Keratinocyte (primary cell): ENCODE measurements at places on chromosomes 5 and 9. TPM values are rescaled to one million over a fixed set of nuclear protein-coding genes. Genes with fewer than 3 reads are reported as not detected.

- H3K27me3 ChIP-seq: no peaks in the 10 kb centered on the region
- peak overlapping the region; percentile 97 for H3K27ac ChIP-seq
- peaks cover 4% of the 10 kb centered on the region for H3K4me1 ChIP-seq
- no peak for DNase-seq
- H3K4me3 ChIP-seq: peak overlapping the region; percentile 99
These were observed 757 bp downstream of the CDC26 start for GRCh38 chr9:113274474-113275156.

Gene FSTL4
- 0.82 to 4.2 TPM (median 1.7 TPM) in 3 replicates for polyA plus RNA-seq

DNA sequence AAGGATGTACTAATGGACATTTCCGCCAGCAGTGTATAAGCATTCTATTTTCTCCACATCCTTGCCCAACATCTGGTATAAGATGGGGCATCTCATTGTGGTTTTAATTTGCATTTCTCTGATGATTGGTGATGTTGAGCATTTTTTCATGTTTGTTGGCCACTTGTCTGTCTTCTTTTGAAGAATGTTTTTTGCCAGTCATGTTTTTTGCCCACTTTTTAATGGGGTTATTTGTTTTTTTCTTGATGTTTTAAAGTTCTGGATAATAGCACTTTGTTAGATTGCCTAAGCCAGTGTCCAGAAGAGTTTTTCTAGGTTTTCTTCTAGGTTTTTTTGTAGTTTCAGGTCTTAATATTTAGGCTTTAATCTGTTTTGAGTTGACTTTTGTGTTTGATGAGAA lies 31.7 kb downstream of the RAD23B start:
- no peak overlapping the region for H3K4me3 ChIP-seq
- peaks cover 17% of the 10 kb centered on the region for H3K36me3 ChIP-seq
- H3K27ac ChIP-seq: no peak overlapping the region
- no peaks in the 10 kb centered on the region for H3K27me3 ChIP-seq
- no peak for DNase-seq

Gene TLX3
- not detected in 3 replicates for polyA plus RNA-seq

DNA sequence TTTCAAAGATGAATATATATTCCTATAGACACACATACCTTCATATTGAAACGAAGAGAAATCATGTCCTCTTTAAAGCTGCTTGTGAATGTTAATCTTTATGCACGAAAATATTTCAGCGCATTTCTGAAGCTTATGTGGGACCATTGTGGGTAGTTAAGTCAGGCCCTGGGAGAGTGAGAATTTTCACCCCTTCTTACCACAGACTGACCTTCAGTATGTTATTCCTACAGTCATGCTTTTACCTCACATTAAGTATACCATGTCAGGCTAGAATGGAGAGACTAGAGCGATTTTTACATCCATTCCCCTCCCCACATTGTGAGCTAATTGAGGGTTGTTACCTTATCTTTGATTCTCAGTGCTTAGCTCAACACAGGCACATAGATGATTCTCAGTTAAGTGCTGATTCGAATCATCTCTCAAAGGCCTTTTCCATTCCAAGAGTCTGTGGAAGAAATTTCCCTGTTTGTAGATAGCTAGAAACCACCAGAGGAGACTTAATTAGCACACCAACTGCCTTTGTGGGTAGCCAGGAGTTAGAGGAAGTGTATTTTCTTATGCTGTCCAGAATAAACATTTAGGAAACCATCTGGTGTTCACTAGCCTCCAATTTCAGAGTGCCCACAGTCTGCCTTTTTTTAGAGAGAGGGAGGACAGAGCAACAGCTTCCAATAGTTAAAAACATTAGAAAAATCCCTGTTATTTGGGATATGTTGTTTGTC lies 110.5 kb downstream of the MEGF10 start:
- no peak overlapping the region for H3K4me3 ChIP-seq
- no peak for DNase-seq
- no peaks in the 10 kb centered on the region for H3K4me1 ChIP-seq
- no peak overlapping the region for H3K27ac ChIP-seq
- no peaks in the 10 kb centered on the region for H3K36me3 ChIP-seq
- H3K27me3 ChIP-seq: no peaks in the 10 kb centered on the region

DNA sequence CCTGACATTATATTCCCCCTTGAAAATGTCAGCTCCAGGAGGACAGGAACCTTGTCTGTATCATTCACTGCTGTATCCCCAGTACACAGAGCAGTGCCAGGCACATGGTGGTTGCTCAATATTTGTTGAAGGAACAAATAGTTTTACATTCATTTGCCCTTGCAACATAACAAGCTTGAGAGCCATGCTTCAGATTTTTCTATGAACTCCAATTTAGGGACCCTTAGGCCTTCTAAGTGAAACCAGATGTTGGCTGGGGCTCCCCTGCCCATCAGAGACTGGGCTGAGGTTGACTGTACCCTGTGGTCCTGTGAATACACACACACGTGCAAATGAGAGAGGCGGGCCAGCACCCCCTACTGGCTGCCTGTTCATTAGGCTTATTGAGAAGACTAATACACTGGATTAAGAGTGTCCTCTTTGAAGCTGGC lies 214.9 kb upstream of the WWC1 start:
- H3K4me3 ChIP-seq: no peak overlapping the region
- no peak for DNase-seq
- no peak overlapping the region for H3K27ac ChIP-seq

DNA sequence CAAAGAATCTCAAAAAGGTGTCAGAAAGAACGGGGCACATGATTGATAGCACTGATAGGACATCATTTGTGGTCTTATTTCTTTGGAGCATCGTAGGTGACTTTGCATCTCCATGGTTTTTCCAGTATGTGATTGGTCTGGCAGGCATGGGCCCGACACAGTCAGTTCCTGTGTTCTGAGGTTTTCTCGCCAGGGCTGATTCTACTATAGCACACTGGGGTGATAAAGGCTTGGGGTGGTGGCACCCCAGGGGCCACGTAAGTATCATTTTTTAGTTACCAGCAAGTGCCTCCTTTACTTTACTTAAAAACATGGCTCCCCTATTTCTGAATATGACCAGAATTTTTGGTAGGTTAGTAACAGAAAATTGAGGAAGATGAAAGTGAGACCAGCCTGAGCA lies 202.7 kb downstream of the RFK start:
- no peaks in the 10 kb centered on the region for H3K36me3 ChIP-seq
- DNase-seq: no peak
- H3K4me3 ChIP-seq: no peak overlapping the region
- no peaks in the 10 kb centered on the region for H3K4me1 ChIP-seq
- H3K27ac ChIP-seq: no peak overlapping the region

GRCh38 chr5:17216974-17217492 lies 398 bp upstream of the BASP1 start:
- H3K4me1 ChIP-seq: peaks cover 19% of the 10 kb centered on the region
- peak overlapping the region; percentile 76 for H3K4me3 ChIP-seq
- peaks cover 7% of the 10 kb centered on the region for H3K36me3 ChIP-seq
- no peak overlapping the region for H3K27ac ChIP-seq

Gene FAM81B
- polyA plus RNA-seq: not detected in 3 replicates

Gene SLC6A7
- not detected in 3 replicates for polyA plus RNA-seq

- no peak overlapping the region for H3K27ac ChIP-seq
- H3K36me3 ChIP-seq: no peaks in the 10 kb centered on the region
- no peak overlapping the region for H3K4me3 ChIP-seq
- no peaks in the 10 kb centered on the region for H3K4me1 ChIP-seq
- no peak for DNase-seq
These were observed 193.5 kb upstream of the HAPLN1 start for GRCh38 chr5:83914199-83914598.

Gene DDX31
- 18.8 to 25.2 TPM (median 21.0 TPM) in 3 replicates for polyA plus RNA-seq

Gene PCDHGB2
- polyA plus RNA-seq: 0.12 to 0.15 TPM (median 0.12 TPM) in 3 replicates

Gene CTSV
- polyA plus RNA-seq: 101 to 190 TPM (median 109 TPM) in 3 replicates

Gene QRFP
- polyA plus RNA-seq: not detected in 3 replicates

DNA sequence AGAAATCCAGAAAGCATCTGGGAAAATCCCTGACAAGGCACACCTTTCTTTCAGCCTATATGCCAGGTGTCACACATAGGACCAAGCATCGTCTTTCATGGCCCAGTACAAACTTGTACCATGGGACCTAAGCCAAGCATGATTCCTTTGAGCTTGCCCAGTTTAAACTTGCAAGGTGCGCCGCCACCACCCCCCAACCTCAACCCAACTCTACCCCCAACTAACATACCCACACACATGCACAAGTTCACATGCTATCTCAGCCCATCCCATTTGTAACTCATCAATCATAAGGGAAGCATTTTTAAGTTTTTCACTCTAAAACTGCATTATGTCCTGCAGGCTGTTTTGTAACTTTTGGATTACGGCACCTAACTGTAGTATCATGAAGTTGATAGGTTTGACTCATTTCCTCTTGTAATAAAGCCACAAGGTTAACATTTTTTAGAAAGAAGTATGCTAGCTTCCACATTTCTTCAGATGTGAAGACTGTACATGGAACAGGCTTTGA lies 145.9 kb upstream of the FST start:
- H3K27me3 ChIP-seq: no peaks in the 10 kb centered on the region
- no peak overlapping the region for H3K4me3 ChIP-seq
- DNase-seq: peak; percentile 97
- peak overlapping the region; percentile 100 for H3K27ac ChIP-seq

Gene TRIM36
- 2.0 to 2.4 TPM (median 2.2 TPM) in 3 replicates for polyA plus RNA-seq

- peaks cover 41% of the 10 kb centered on the region for H3K36me3 ChIP-seq
- H3K27me3 ChIP-seq: no peaks in the 10 kb centered on the region
- no peak overlapping the region for H3K4me3 ChIP-seq
- no peak overlapping the region for H3K27ac ChIP-seq
- no peak for DNase-seq
- H3K4me1 ChIP-seq: peaks cover 6% of the 10 kb centered on the region
These were observed 63.8 kb downstream of the MACROH2A1 start for GRCh38 chr5:135335031-135335828.

- no peaks in the 10 kb centered on the region for H3K36me3 ChIP-seq
- no peaks in the 10 kb centered on the region for H3K4me1 ChIP-seq
- no peak for DNase-seq
- no peaks in the 10 kb centered on the region for H3K27me3 ChIP-seq
- no peak overlapping the region for H3K27ac ChIP-seq
These were observed 6.7 kb upstream of the ZCCHC10 start for GRCh38 chr5:133032852-133033742.

Gene PCAT7
- polyA plus RNA-seq: not detected in 3 replicates

DNA sequence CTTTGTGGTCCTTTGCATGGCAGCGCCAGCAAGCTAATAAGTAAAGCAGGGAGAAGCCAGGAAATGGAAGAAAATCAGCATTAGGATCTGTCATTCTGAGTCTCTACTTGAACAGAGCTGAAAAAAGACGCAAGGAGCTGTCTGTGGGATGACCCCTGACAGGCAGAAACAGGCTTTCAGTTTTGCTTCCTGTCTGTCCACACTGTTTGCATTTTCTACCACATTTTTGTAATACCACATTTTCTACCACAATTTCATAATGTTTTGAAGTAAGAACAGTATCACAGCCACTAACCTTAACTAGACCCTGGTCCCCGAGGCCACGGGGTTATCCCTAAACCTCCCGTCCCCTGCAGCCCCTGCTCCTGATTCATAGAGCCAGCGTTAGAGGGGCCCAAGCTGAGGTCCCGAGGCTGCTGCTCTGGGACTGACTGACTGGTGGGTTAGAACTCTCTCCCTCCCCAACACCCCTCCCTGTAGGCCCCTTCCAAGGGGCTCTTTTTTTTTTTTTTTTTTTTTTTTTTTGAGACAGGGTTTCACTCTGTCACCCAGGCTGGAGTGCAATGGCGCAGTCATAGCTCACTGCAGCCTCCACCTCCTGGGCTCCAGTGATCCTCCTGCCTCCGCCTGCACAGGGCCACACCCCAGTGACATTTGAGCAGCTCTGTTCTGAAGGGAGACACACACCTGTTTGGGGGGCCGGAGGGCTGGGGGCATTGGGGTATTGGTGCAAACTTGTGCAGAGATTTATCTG lies 4.0 kb upstream of the CLIC3 start:
- H3K4me1 ChIP-seq: peaks cover 25% of the 10 kb centered on the region
- no peak overlapping the region for H3K4me3 ChIP-seq
- H3K27me3 ChIP-seq: no peaks in the 10 kb centered on the region
- no peaks in the 10 kb centered on the region for H3K36me3 ChIP-seq
- no peak overlapping the region for H3K27ac ChIP-seq
- no peak for DNase-seq

- DNase-seq: no peak
- H3K4me3 ChIP-seq: no peak overlapping the region
- H3K4me1 ChIP-seq: no peaks in the 10 kb centered on the region
- no peaks in the 10 kb centered on the region for H3K27me3 ChIP-seq
These were observed 11.2 kb downstream of the SPATA31D1 start for GRCh38 chr9:81999806-82000205.

- no peaks in the 10 kb centered on the region for H3K36me3 ChIP-seq
- no peak for DNase-seq
- H3K27ac ChIP-seq: peak overlapping the region; percentile 97
- H3K27me3 ChIP-seq: no peaks in the 10 kb centered on the region
- H3K4me3 ChIP-seq: peak overlapping the region; percentile 85
These were observed 1.3 kb downstream of the MOB3B start for GRCh38 chr9:27528076-27528885.

DNA sequence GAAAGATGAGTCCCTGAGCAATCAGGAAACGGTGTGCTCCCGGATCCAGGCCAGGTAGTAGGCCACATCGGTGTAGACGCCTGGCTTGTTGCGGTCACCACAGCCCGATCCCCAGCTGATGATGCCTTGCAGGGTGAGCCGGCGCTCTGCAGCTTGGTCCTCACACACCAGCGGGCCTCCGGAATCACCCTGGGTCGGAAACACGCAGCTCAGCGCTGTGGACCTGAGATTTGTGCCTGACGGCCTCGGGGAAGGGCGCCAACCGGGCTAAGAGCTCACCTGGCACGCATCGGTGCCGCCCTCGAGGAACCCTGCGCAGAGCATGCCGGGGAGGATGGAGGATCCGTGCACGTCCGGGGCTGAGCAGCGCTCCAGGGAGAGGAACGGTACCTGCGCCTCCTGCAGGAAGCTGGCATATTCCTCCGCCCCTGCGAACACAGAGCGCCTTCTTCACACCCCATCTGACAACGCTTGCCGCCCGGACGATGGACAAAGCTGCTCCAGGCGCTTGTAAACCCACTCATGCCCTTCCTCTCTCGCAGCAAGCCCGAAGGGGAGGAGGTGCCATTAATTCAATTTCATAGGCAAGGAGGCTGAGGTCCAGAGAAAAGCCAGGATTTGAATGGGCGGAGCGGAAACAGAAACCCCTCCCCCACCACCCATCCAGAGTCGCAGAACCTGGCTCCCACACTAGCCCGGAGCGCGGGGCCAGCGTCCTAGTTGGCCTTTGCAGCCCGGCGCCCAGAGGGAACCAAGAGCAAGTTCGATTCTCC lies 2.0 kb upstream of the PFN3 start:
- peaks cover 11% of the 10 kb centered on the region for H3K4me1 ChIP-seq
- H3K4me3 ChIP-seq: peak overlapping the region; percentile 79
- H3K27ac ChIP-seq: peak overlapping the region; percentile 19
- no peaks in the 10 kb centered on the region for H3K36me3 ChIP-seq

Gene FST
- polyA plus RNA-seq: 139 to 557 TPM (median 276 TPM) in 3 replicates

Gene ZDHHC11
- 0.29 to 0.62 TPM (median 0.33 TPM) in 3 replicates for polyA plus RNA-seq

Gene MEGF10
- not detected in 3 replicates for polyA plus RNA-seq

DNA sequence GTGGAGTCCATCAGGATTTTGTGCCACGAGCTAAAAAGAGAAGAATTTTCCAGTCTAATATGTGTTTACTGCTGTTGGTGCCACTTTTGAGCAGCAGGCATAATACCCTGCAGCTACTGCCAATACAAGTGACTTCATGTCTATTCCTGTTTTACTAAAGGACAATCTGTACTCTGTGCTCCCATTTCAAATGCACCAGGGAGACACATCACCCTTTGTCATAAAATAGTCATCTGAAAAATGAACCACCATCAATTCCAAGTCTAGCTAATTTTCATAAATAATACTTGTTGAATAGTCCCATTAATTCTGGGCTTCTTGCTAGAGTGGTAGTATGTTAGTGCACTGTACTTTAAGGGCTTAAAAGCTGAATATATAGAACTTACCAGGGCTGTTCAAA lies 8.9 kb upstream of the PKD2L2 start:
- DNase-seq: peak; percentile 70
- no peak overlapping the region for H3K4me3 ChIP-seq
- no peaks in the 10 kb centered on the region for H3K36me3 ChIP-seq
- peak overlapping the region; percentile 18 for H3K27ac ChIP-seq

GRCh38 chr5:176621661-176622079 lies 8.7 kb downstream of the SNCB start:
- H3K36me3 ChIP-seq: no peaks in the 10 kb centered on the region
- H3K4me1 ChIP-seq: peaks cover 23% of the 10 kb centered on the region
- H3K4me3 ChIP-seq: no peak overlapping the region
